ENCODE measurements at places on chromosomes 12 and 14.
A peak's percentile ranks its signal among the peaks of the same experiment; 100 is the strongest.

DNA sequence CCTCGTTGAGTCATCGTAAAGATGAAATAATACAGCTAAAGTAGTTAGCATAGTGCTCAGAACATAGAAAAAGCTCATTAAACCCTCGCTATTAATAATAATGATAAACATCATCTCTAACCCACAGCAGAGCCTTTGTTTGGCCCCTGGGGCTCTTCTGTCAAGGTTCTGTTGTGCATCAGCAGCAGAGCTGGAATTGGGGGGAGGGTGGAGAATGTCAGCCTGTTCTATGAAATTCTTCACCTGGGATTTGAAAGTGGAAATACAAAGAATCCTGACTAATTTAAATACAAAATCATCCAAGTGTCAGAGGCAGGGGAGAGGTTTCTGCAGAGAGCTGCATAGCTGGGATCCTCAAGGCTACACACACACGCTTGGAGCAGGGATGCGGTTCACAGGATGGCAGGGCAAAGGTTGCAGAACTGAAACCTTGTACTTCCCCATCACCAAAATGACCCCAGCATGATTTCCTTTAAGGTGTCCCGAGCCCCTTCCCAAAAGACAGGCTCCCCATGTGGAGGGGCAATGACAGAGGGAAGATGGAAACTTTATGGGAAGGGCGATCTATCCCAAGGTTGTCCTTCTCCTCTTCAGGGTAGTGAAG, 71.8 kb downstream of the DAD1 start:
- DNase-seq: no peak

- no peak for DNase-seq
Observed at GRCh38 chr12:857611-858010, 91.9 kb downstream of the RAD52 start.

DNA sequence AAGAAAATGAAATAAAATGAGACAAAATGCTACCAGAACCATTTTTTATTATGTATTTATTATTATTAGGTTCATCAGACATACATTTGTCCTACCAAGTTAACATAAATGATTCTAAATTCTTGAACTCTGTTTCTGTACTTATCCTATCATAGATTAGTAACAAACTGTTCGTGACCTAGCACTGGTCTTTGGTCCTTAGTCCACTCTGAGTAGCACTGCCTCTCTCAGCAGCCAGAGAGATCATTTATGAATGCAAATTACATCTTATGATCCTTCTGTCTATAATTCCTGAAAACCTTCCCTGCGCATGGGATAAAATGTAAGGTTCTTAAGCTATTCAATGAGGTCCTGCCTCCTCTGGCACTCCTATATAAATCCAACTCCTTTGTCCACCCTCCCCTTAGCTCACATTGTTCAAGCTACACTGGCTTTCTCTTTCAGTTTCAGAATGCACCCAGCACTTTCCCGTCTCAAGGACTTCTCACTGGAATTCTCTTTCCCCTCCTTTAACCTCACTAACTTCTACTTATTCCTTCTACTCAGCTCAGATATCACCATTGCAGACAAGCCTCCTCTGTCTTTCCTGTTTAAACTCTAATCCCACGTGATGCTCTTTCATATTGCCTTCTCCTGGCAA, 17.1 kb downstream of the PDZRN4 start:
- no peak for DNase-seq

GRCh38 chr12:104230304-104231095, 14.9 kb downstream of the TXNRD1 start:
- no peak for DNase-seq

DNA sequence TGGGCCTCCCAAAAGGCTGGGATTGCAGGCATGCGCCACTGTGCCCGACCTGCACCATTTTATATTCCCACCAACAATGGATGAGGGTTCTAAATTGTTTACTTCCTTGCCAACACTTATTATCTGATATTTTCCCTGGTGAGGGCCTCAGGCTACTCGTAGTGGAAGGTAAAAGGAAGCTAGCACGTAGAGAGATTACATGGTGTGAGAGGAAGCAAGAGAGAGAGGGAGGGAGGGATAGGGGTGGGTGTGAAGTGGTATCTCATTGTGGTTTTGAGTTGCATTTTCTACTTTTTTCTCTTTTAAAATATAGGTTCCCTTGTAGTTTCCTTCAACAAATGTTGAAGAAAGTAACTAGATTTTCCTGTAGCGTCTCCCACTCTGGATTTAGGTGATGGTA, 30.9 kb downstream of the MYO1H start:
- DNase-seq: no peak

DNA sequence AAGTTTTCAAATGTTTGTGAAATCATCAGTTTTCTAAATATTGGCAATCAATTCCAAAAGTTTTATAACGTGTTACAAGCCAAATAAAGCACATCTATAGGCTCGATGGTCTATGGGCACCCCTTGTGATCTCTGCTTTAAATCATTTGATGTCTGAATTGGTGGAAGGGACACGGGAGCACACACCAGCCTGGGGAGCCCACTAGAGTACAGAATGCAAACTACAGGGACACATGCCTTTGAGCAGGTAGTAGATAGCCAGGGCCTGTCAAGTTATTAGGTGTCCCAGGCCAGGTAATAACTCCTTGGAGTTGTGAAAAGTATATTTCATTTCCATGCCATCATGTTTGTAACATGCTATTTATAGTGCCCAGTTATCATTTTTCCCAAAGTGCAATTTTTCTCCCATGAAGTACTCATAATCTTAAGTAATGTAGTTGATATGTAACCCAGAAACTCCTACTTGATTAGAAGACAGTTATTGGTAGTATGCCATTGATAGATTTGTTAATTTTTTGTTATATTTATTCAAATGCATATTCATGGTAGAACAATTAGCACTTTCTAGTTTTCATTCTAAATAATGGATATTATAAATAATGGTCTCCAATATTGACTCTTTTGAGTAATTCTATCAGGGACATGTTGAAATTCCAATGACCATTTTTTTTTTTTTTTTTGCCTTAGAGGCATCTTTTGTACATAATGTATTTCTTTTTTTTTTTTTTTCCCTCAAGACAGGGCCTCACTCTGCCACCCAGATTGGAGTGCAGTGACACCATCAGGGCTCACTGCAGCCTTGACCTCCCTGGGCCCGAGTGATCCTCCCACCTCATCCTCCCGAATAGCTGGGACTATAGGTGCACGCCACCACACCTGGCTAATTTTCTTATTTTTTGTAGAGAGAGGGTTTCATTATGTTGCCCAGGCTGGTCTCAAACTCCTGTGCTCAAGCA, 96.9 kb upstream of the FGD4 start:
- DNase-seq: peak; percentile 58

DNA sequence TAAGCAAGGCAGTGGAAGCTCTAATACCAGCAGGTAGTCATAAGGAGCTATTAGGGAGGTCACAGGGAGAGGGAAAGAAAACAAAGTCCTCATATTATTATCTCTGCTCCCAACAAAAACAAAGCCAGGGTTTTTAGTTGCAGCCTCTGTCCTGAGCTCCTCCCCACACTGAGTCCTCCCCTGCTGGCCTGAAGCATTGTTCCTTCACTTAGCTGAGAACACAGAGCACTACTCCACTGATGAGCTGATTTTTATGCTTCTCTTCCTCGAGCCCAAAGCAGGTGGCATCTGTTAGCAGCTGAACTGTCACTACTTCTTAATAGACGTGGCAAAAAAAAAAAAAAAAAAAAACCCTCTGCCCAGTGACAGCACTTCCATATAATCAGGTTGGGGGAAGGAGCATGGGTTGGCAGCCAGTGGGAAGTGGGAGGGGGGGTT, 10.5 kb upstream of the STAC3 start:
- no peak for DNase-seq

GRCh38 chr14:19851365-19851764, 23.6 kb upstream of the OR4K2 start:
- DNase-seq: peak; percentile 75

- DNase-seq: no peak
Observed at GRCh38 chr14:42513837-42514236, 907.2 kb downstream of the LRFN5 start.

DNA sequence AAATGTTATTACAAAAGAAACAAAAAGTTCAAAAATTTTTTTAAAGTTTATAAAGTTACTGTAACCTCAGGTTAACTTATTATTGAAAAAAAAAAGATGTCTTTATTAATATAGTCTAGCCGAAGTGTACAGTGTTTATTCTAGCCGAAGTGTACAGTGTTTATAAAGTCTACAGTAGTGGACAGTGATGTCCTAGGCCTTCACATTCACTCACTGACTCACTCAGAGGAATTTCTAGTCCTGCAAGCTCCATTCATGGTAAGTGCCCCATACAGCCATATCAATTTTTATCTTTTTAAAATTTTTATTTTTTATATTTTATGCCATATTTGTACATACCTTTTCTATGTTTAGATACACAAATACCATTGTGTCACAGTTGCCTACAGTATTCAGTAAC, 10.4 kb downstream of the ATG2B start:
- DNase-seq: no peak

- DNase-seq: no peak
Observed at GRCh38 chr12:132289356-132290202, 39.8 kb downstream of the GALNT9 start.

GRCh38 chr12:109385339-109386058, 37.8 kb downstream of the MYO1H start:
- DNase-seq: peak; percentile 65

DNA sequence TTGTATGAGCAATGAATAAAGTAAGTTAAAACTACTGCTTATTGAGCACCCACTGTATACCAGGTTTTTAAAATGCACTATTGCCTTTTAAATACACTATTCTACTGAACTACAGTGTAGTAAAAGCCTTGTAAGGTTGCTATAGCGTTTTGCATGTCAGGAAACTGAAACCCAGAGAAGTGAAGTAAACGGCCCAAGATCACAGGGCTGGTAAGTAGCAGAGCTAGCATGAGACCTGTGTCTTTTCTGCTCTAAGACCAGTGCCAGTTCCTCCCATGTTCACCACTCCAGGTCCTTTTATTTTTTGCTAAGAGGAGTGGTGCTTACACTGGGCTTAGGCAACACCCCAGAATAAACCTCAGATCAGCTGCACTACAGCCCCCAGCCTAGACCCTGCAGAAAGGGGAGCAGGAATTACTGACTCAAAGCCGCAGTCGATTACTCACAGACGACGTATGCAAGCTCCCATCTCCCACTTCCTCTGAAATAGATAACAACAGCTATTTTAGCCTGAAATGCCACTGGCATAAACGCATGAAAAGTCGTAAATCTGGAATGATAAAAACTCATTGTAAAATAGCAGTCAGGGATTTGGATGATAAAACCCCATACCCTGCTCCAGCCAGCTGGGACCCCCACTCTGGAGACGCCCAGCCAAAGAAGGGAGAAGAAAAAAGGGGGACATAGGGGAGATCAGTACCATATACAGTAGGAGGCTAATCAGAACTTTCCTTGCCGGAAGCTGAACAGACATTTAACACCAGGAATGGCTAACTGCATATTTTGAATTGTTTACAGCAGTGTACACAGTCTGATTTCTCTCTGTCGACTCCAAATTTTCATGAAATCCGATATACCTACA, 108.3 kb downstream of the NUAK1 start:
- DNase-seq: peak; percentile 15

- peak; percentile 45 for DNase-seq
Observed at GRCh38 chr14:60656686-60657455, 7.6 kb upstream of the SIX1 start.

DNA sequence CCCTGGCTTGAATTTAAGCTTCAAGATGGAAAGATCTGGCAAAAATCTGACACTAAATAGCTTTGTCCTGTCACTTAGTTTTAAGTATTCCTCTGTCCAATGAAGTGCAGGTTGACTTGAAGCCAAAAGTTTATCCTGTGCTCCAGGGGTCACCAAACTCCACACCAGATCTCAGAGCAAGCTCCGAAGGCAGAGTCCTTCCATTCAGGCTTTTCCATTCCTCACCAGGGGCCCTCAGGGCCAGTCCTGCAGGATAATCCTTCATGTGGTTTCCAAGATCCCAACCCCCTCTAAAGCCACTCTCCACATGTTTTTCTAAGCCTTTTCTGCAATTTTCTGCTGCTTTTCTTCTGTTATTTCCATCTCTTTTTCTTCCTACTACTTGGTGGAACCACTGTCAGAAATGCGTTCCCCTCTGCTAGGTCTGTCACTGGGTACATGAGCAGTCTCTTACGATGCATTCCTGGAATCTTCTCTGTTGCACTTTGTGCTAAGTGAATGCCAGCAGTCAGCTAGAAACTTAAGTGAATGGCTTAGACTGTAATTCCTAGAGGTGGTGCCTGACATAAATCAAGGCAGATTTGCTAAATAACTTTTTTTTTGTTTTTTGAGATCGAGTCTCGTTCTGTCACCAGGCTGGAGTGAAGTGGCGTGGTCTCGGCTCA, 251.4 kb downstream of the MSRB3 start:
- no peak for DNase-seq

DNA sequence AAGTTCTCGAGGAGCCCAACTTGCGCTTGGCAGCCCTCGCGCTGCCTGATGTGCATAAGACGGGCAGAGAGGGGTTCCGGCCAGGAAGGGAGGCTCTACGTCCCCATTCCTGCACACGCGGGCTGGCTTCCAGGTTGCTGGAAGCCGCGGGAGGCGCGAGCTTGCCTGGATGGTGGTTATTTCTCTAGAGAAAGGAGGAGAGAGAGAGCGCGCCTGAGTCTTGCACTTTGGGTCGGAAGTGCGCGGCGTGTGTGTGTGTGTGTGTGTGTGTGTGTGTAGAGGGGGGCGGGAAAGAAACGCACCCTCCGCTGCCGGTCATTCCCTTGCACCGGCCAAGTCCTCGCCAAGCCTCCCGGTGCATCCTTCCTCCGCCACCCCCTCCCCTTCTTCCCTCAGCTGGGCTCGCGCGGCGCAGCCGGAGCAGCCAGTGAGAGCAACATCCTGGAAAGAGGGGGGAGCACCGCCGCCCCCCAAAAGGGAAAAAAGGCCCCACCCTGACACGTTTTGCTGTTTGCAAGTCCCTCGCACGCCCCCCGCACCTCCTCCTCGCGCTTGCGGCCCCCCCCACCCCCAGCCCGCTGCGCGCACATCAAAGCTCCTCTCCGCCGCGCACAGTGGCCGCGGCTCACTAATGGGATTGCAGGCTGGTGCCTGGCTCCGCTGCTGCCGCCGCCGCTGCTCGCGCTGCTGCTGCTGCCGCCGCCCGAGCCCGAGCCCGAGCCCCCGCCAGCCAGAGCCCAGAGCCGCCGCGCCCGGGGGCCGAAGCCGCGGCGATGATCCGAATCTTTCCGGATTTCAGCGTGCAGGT, 4.4 kb upstream of the NPAS3 start:
- no peak for DNase-seq

- DNase-seq: no peak
Observed at GRCh38 chr12:51520576-51521325, 70.3 kb upstream of the SCN8A start.

GRCh38 chr14:99863059-99863458, 69.8 kb downstream of the EML1 start:
- no peak for DNase-seq

- no peak for DNase-seq
Observed at GRCh38 chr12:95553197-95553943, 2.1 kb upstream of the USP44 start.

DNA sequence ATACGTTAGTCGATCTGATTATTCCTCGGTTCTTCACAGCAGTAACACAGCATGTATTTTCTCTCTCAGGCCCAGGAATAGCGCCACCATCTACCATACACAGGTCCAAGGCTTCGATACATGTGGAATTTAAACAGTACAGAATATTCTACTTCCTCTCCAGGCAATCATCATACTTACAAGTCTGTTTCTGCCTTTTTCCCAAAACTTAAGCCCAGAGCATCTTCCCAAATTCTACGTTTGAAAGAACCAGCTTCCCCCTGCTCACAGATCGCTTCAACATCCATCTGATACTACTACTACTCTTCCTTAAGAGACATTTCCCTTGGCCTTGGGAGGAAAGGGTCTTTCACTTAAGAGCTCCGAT, 626 bp downstream of the TXNDC16 start:
- peak; percentile 61 for DNase-seq

- DNase-seq: no peak
Observed at GRCh38 chr12:121618659-121619233, 7.6 kb upstream of the ORAI1 start.

- DNase-seq: peak; percentile 1
Observed at GRCh38 chr12:16913832-16914490, 308.0 kb upstream of the LMO3 start.

Data from RKO (cell line).